Activated gamma-delta T cell treated with Interleukin-2 at 50 U/mL for 16 hours (primary cell): ENCODE measurements at places on chromosomes 13 and 19.
A peak's percentile ranks its signal among the peaks of the same experiment; 100 is the strongest.

DNA sequence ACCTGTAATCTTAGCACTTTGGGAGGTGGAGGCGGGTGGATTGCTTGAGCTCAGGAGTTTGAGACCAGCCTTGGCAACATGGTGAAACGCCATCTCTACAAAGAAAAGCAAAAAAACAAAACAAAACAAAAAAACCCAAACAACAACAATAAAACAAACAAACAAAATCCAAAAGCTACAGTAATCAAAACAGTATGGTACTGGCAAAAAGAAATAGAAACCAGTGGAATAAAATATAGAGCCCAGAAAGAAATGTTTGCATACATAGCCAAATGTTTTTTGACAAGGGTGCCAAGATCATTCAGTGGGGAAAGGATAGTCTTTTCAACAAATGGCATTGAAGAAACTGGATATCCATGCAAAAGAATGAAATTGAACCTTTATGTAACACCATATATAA lies 11.5 kb downstream of the CEACAM1 start:
- DNase-seq = no peak

DNA sequence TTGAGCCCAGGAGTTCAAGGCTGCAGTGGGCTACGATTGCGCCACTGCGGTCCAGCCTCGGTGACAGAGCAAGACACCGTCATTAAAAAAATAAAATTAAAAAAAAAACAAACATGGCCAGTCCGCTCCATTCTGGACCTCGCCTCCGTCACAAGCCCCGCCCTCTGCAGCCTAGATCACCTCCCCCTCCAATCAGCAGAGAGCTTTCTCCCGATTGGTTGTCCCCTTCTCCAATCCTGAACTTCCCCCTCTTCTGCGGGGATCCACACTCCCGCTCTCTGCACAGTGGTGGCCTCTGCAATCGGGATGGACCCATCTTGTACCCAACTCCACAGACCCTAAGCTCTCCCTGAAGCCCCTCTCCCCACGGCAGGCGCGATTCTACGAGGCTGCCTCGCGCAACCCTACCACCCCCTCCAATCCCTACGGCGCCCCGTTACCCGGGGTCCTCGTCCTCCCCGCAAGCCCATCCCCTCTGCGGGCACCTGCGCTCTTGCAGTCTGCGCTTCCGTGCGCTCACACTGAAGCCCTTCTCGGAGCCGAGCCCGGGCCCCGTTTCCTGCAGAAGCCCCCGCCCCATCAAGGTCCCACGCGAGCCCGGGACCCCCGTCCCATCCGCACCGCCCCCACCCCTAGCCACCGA lies 540 bp downstream of the TMEM160 start:
- peak; percentile 50 for DNase-seq

DNA sequence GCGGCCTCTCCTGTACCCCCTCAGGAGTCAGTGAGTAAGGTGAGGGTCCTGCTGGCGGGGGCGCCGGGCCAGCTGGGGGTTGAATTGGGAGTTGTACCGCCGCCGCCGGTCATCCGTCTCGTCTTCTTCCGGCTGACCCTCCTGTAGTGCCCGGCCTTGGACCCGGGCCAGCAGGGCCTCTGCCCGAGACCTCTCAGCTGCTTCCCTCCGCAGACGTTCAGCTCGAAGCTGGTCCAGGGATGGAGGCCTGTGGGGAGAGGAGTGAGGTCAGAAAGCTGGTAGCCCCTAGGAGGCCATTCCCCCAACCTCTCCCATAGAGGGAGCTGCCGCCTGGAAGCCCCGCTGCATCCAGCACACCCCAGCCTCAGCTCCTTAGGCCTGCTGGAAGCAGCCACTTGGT lies 3.8 kb downstream of the LENG1 start:
- no peak for DNase-seq

- no peak for DNase-seq
Measured at GRCh38 chr19:38781058-38781457, 7.7 kb upstream of the LGALS7 start.

GRCh38 chr19:2391118-2391725 lies 31.2 kb downstream of the TMPRSS9 start:
- DNase-seq = peak; percentile 29

GRCh38 chr13:48908381-48909055 lies 67.2 kb upstream of the FNDC3A start:
- DNase-seq = no peak

DNA sequence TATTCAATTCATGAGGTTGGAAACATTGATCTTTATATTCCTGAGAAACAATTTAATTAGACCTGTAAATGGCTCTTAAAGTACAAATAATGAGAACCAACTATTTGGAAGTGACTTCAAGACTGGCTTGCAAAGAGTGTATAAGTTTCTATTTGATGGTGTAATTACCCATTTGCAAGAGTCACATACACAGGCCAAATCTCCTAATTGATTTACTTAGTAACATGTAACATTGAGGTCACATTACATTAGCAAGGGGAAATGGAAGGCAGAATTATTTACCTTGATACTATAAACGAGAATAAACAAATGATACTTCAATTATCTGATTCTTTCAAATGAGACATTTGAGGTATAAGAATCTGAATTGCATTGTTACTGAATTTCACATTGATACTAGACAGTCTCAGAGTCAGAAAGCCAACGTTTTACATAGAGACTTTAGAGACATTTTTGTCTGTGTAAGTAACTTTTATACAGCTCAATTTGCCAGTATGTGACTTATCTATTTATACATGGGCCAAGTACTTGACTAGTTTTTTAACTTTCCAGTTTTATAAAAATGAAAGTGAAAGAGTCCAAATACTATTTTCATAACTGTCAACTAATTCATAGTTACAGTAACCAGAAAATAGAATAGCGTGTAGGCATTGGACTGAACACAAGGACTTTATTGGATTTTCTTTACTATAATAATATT lies 95.6 kb upstream of the RFC3 start:
- no peak for DNase-seq

GRCh38 chr13:35700671-35701070 lies 224.2 kb upstream of the MAB21L1 start:
- no peak for DNase-seq

DNA sequence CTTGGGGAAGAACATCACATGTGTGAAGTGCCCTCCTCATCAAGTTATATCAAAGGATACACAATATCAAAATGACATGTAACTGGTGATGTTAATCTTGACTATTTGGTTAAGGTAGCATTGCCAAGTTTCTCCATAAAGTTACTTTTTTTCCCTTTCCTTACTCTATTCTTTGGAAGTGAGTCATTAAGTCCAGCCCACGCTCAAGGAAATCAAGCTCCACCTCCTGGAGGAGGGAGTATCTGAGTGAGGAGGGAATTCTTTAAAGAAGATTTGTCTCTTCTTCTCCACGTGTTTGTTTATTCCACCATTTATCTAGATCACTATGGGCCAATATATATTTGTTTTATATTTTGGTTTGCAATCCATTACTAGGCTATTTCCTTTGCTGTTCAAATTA lies 33.6 kb upstream of the FNDC3A start:
- DNase-seq = no peak

GRCh38 chr13:92510416-92510815 lies 716.2 kb upstream of the GPC6 start:
- DNase-seq = no peak

DNA sequence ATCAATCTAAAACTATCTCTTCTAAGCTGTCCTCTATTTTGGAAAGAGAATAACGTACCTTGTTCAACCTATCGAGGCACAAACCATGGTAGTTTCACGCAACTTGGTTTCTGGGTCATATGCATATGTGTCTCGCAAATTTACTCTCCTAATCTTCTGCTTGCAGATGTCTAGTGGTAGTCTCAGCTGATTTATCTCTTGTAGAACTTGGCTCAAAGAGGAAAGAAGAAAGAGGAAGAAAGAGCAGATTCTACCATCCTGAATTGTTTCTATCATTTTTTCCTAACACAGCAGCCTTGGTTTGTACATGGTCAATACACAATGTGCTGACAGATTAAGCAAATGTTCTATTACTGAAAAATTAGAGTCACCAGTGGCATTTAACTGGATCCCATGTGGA lies 282.3 kb downstream of the SPRY2 start:
- no peak for DNase-seq

GRCh38 chr19:33629826-33630375 lies 8.1 kb downstream of the CHST8 start:
- no peak for DNase-seq

DNA sequence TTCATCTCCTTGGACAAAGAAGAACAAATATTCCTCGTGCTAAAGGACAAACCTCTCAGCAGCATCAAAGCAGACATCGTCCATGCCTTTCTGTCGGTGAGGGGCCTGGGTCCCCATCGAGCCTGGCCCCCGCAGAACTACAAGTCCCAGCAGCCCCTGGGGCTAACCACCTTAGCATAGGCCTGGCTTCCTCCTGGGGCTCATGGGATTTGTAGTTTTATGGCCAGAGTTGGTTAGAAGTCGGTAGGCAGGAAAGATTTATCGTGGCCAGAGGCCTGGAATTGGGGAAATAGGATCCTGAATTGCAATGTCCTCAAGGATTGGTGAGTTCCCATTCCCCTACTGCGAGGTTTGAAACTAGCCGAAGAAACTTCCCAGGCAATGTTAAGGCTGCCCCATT lies 19.6 kb downstream of the TMEM150B start:
- peak; percentile 27 for DNase-seq

- peak; percentile 23 for DNase-seq
Measured at GRCh38 chr19:47697863-47698609, 15.2 kb upstream of the EHD2 start.

GRCh38 chr19:49337267-49338022 lies 2.2 kb downstream of the CD37 start:
- DNase-seq = no peak

DNA sequence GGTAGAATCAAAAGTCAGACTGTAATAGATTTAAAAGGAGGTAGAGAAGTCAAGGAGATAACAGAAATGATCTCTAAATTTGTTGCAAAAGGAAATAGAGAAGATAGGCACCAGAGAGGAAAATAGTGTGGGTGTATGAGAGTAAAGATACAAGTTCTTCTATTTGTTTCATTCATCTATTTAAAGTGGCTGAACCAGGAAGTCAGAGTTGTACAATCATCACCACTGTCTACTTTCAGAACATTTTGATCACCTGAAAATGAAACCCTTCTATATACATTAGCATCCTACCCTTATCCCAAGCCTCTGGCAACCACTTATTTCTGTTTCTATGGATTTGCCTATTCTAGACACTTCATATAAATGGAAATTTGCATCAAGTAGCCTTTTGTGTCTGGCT lies 36.7 kb downstream of the INTS6 start:
- no peak for DNase-seq

GRCh38 chr13:35876601-35877000 lies 254.6 kb downstream of the DCLK1 start:
- DNase-seq = no peak
